Skeletal muscle cell (primary cell): ENCODE measurements at places on chromosomes 13 and 19.

DNA sequence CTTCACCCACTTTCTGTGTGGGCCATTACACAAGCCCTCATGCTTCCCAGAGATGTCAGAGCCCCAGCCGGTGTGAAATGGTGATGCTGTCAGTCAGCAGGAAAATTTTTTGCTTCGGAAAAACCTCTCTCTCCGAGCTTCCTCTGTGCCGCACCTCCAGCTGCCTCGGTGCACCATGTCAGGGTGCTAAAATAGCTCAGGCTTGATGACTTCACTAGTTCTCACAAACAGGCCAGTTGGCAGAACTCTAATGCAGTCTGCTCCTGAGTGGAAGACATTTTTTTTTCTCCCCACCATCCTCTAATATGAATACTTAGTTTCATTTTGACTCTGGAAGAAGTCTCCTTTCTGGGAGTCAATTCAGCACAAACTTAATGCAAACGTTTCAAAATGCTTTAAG is 71.3 kb downstream of the KLF12 start:
- peak; percentile 43 for DNase-seq

- no peak for DNase-seq
These were observed 4.5 kb downstream of the GNG8 start for GRCh38 chr19:46631481-46631880.

DNA sequence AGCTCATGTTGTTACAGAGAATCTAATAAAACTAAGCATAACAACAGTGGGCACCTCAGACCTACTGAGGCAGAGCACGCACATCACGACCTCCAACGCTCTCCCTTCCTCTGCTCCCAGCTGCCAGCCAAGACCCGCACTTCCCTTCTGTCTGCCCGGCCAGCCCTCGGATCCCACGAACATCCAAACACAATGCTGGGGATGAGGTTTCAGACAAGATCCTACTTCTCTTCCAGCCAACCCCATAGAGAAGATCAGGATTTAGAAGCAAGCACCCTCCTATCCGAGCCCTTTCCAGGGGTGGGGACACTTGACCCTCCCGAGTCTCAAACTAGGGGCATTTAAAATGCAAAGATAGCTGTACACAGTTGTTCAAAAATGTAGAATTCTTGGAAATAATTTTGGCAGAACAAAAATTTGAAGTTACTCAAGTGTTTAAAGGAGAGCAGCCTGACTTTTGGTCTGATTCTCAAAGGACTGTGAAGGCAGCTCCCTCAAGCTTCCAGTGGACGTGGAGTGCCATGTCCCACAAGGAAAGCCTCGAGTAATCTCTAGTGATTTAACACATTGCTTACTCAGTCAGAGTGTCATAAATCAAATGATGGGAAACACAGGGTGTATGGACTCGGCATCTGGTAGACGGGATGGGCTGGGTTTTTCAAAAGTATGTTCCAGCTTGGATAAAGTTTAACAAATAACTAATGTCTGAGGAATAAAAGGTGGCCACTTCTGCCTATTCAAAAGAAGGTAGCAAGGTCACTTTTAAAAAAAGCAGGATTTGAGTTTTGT is 32.8 kb downstream of the ANKRD10 start:
- no peak for DNase-seq

GRCh38 chr13:41416276-41416675 is 41.1 kb upstream of the RGCC start:
- DNase-seq, result no peak

- DNase-seq, result no peak
These were observed 8.7 kb upstream of the CARM1 start for GRCh38 chr19:10862561-10863106.

DNA sequence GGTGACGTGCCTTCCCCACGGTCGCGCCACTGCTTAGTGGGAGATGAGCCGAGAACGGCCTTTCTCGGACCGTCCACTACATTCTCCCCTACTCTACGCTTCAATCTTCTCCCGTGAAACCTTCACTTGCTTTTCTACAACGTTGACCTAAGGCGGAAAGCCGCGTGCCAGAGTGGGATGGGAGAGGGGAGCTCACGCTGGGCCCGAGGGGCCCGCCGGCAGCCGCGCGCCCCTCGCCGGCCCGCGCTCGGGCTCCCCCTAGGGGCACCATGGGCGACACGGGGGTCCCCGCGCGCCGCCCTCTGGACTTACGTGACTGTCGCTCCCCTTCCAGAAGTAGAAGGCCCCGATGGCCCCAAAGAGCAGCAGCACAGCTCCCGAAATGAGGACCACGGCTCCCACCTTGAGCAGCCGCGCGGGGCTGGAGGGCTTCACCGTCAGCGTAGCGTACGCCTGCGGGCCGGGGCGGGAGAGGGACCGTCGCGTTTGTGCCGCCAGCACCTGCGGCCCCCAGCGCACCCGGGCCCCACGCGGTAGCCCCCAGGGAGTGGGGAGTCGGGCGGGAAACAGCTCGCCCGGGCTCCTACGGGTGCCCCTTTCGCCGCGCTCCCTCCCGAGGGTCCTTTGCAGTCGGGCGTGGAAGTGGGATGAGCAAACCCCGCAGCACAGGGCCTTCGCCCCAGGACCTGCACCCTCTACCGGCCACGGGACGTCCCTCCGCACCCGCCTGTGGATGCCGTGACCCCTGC is 727 bp downstream of the CNMD start:
- no peak for DNase-seq

GRCh38 chr13:31409678-31410356 is 210.0 kb downstream of the B3GLCT start:
- no peak for DNase-seq

GRCh38 chr19:48568345-48568886 is 16.4 kb downstream of the SULT2B1 start:
- peak; percentile 66 for DNase-seq

DNA sequence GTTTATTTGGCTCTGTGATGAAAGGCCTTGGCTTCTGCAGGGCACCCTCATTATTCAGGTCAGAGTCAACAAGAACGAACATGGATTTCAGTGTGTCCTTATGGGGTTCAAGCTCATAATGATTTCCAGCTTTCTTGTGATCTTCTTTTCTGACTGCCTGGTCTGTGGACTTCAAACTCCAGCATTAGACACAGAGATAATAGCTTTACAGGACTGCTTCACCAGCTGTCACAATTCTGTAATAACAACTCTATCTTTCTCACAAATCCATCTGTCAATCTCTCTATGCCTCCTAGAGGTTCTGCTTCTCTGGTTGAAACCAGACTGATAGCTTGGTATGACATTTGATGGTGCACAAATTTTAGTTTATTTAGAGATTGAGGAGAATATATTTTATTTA is 13.1 kb upstream of the SLITRK6 start:
- DNase-seq, result no peak

- DNase-seq, result no peak
These were observed 12.9 kb upstream of the LENG8 start for GRCh38 chr19:54436031-54436523.

- no peak for DNase-seq
These were observed 21.5 kb downstream of the OLFM4 start for GRCh38 chr13:53050151-53050550.

DNA sequence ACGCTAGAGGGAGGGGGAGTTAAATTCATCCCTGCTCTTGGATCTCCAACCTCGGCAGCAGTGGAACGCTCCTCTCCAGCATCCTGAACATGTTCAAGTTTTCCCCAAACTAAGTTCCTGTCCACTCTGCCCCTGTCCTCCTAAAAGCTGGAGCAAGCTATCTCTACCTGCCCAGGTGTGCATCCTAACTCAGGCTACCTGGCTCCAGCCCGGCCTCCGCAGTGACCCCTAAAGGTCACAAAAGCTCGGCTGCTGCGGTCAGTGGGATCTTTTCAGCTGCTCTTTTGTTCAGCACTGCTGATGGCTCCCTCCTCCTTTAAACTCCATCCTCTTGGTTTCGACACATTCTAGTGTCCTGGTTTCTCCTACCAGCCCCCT is 1.4 kb downstream of the DCUN1D2 start:
- no peak for DNase-seq

- DNase-seq, result no peak
These were observed 498.9 kb upstream of the SLITRK5 start for GRCh38 chr13:87172166-87172835.
